NCI-H1436 treated with DMSO at 0.1 percent for 48 hours (cell line): ENCODE measurements at places on chromosomes 11 and 22.

GRCh38 chr11:100072131-100072530, 615.0 kb upstream of the ARHGAP42 start:
- no peak for DNase-seq

- peak; percentile 28 for DNase-seq
Measured at GRCh38 chr11:8593935-8594909, at the start of gene STK33. STK33 (minus strand) TSS chr11:8594228; CDS start chr11:8474905, 119,323 bp downstream.

GRCh38 chr22:38872831-38873248, 824 bp upstream of the CBX6 start:
- DNase-seq, result no peak

DNA sequence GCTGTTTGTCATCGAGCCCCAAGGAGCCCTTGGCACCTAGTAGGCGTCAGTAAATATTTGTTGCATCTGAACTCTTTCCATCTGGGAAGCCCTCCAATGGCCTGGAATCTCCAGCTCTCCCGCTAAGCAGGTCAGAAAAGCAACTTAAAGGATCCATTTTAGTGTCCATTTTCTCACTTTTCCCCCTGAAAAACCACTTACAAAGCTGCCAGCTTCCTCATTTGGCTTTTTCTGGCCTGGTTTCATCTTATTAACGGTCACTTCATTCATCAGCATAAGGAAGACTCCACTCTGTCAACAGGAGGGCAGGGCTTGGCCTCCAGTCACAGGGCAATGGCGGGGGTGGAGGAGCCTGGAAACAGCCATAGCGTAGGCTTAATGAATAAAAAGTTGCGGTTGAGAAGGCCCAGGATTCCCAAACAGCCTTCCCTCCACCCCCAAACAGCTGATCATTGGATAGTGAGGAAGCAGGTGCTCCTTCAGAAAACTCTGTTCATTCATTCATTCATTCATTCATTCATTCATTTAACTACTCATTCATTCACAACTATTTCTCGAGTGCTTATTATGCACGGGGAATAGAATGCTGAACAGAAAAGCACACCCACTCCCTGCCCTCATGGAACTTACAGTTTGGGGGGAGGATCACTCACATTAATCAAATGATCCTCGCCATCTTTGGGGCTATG, 104.5 kb upstream of the RCN1 start:
- no peak for DNase-seq

DNA sequence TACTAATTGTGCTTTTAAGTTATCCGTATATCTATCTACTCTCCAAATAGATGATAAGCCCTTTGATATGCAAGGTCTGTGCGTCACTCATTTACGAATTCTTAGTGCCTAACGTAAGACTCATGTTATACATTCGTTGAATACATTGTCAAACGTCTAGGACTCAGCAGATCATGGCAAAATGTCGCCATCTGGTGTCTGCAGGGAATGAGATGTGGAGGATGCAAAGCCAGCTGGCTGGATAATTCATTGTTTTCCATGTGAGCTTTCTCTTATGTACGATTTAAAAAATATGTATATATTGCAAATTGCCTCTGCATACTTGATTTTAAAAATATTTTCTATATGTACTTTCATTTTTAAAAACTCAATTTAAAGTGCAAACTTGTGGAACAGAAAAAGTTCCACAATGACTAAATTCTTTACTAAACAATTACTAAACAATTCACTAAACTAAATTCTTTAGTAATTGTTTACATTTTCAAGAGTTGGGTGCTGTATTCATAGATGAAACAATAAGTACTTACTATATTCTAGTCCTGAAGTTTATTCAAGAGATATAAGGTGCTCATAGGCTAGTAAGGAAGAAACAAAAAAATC, 33.8 kb downstream of the ZNF202 start:
- peak; percentile 23 for DNase-seq

GRCh38 chr11:65423516-65424204, 1.1 kb downstream of the NEAT1 start:
- DNase-seq, result no peak

- DNase-seq, result no peak
Measured at GRCh38 chr11:26976389-26976788, 17.5 kb upstream of the FIBIN start.

GRCh38 chr11:11701070-11701469, 79.3 kb upstream of the GALNT18 start:
- no peak for DNase-seq

DNA sequence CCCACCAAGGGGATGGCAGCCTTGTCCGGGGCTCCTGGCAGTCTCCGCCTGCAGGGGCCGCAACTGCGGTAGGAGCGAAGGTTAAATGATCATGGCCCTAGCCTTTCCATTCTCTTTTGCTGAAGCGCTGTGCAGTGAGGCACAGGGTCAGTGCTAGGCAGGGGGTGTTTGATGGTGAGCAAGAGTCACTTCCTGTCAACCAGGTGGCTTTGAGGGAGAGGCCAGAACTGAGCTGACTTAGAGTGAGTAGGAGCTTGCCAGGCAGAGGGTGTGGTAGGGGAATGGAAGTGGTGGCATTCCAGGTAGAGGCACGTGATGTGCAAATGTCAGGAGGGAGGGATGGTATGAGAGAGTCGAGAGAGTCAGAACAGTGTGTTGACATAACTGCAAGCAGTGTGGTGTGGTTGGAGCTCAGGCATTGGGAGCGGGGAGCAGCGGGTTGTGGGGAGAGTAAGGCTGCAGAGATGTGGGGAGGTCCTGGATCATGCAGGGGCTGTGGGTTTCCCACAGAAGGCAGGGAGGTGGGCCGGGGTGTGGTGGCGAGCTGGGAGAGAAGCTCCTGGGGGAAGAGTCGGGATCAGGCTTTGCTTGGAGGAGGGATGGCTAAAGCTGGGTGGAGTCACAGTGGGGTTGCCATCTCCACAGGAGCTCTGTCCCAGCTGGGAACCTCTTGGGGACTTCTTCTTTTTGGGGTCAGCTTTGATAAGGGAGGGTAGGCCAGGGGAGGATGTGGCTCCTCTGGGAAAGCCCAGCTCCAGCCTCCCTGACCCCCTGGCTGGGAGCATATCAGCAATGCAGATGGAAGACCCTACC, 33.3 kb downstream of the AMPD3 start:
- no peak for DNase-seq

DNA sequence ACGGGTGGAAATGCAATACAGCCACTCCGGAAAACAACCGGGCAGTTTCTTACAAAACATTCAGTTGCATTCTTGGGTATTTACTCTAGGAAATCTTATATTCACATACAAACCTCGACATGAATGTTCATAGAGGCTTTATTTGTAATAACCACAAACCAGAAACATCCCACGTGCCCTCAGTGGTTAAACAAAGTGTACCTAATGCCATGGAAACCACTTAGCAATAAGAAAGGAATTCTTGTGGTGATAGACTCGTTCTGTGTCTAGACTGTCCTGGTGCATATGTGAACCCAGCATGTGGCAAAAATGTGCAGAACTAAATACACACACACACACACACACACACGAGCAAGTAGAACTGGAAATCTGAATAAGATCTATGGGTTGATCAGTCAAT, 1073.3 kb downstream of the TBC1D22A start:
- DNase-seq, result no peak

DNA sequence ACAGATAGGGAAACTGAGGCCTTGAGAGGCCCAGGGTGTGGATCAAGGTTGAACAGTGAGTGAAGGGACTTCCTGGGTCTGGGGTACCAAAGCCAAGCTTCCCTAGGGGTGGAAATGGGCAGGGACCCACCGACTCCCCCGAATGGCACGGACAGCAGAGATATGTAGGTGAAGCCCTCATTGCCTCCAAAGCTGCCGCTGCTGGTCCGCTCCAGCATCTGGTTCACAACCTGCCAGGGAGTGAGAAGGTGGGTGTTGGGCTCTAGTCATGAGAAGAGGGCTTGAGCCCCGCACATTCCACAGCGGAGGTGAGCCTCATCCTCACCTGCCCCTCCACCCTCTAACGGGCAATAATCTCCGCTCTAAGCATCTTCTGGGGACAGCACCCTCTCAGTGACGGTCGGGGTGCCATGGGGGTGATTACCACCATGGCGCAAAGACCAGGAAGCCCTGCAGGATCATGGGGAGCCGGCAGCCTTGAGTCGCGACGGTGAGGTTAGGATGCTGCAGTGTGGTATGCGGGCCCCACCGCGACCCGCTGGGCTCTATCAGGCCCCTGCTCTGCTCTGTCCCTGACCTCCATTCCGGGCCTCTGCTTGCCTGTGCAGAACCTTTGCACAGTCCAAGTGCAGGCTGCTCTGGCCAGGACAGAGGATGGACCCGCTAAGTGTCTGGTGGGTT, 10.8 kb downstream of the ALDH3B2 start:
- no peak for DNase-seq

DNA sequence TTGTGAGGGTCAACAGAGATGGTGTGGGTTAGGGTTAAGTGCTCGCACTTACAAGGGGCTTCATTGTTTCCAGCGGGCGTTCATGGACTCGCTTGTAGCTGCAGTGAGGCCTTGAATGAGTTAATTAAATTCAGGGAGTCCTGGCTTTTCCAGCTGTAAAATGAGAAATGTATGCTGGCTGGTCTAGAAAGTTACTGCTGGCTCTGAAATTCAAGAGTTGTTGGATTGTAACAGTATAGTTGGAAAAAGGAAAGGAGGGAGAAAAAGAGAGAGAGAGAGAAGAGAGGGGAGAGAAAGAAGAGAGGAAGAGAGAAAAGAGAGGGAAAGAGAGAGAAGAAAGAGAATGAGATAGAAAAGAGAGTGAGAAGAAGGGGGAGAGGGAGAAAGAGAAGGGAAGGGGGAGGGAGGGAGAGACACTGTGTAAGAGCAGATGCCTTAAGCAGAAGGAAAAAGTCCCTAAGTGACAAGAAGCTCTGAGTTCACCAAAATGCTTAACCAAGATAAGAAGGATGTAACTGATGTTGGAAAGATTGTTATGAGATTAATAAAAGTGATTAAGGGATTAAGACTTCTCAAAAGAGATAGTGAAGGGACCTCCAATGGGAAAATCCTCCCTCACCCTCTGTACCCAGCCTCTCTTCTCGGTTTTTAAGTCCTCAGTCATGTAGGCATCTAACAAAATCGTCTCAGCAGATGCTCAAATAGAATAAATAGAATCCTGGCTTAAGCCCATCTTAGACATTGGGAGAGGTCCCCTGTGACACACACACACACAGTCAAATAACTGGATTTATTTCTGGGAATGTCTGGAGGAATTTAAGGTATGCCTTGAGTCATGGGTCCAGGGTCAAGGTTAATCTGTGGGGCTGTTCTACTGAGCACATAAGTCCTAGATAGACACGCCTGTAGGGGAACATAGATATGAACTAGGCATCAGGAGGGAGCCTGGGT, 477.9 kb downstream of the MIAT start:
- DNase-seq, result no peak

GRCh38 chr11:67267188-67268080, 1.2 kb downstream of the GRK2 start:
- DNase-seq, result no peak

GRCh38 chr11:789943-790342, at the start of gene CEND1:
CEND1 (minus strand) TSS chr11:790090; CDS start chr11:788576, 1,514 bp downstream.
- DNase-seq, result no peak

DNA sequence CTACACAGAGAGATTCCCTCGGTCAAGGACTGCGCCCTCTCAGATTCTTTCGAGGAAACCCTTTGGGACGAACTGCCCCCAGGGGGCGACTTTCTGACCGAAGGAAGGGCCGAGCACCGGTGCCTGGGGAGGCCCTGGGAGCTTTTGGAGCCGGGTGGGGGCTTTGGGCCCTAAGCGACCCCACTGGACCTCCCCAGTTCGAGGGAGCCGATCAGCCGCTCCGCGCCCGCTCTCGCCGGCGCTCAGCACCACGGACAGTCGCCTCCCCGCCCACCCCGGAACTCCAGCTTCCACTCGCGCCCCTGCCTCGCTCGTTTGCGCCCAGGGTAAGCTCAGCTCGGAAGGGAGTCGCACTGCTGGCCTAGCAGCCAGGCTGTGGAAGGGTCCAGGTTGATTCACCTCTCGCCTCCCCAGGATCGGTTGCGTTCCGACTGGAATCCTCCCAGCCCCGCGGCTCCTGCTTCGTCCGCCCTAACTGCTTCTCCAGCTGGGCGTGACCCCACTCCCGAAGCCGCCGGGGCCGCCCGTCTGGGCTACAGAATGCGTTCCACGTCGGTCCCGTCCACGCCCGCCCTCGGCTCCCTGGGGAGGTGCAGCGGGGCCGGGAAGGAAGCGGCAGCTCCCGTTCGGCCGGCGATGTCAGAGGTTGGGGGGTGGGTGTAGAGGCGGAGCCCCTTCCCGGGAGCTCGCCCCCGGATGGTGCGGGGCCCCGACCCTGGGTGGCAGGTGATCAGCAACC, 428 bp downstream of the SCN3B start:
- DNase-seq, result no peak

DNA sequence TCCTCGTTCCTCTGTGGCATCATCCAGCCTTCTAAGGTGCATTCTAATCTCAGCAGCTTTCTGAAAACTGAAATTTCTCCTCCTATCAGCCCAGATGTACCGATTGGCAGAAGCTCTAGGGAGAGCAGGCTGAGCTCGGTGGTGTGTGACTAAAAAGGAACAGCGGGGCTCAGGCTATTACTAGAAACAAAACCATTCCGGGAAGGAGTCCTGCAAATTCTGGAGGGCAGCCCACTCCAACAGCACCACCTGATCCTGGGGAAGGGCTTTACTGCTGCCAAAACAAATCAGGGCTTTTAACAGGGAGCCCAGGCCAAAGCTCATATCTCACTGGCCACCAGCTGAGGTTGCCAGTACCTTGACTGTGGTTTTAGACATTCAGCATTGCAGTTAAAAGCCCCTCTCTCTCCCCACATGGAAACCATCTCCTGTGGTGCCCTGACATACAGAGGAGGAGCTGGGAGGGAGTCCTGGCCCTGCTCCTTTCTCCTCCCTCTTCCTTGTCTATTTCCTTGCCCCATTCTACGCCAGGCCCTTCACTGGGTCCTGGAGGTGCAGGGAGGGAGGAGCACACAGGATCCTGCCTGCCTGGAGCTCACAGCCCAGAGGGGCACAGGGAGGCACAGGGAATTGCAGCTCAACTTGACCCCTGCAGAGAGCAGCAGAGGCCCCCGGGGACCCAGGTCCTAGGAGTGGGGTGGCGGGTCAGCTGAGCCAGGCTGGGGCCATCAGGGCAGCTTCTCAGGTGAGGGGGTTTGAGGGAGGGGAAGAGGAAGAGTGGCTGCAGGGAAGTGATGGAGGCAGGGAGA, 889 bp downstream of the PLAAT4 start:
- no peak for DNase-seq
